ENCODE measurements at places on chromosomes 4 and X.

- no peak for DNase-seq
Observed at GRCh38 chr4:106503116-106504050, 134.8 kb upstream of the GIMD1 start.

GRCh38 chrX:155880586-155881157, 473 bp upstream of the VAMP7 start:
- no peak for DNase-seq

GRCh38 chr4:94068753-94069719, 138.6 kb upstream of the SMARCAD1 start:
- no peak for DNase-seq

- DNase-seq: no peak
Observed at GRCh38 chr4:7537853-7538400, 103.2 kb upstream of the PSAPL1 start.

DNA sequence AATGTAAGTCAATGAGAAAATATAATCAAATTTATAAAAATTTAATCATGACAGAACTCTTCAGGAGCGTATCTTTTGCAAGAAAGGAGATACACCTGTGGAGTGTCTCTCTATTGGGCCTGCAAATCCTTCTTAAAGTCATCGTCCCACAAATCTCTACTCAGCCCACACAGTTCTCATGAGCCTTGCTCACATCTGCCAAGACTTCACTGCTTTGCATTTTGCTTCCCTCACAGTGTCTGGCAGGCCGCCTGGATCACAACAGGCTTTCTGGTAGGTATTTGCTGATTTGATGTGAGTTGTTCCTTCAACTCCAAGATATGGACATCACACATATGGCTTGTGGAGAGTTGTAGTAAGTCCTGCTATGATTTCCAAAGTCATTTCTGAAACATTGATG, 183.1 kb upstream of the ARX start:
- no peak for DNase-seq

GRCh38 chr4:95956094-95956493, 116.2 kb downstream of the PDHA2 start:
- DNase-seq: no peak

- no peak for DNase-seq
Observed at GRCh38 chr4:115233600-115233999, 120.2 kb upstream of the NDST4 start.

DNA sequence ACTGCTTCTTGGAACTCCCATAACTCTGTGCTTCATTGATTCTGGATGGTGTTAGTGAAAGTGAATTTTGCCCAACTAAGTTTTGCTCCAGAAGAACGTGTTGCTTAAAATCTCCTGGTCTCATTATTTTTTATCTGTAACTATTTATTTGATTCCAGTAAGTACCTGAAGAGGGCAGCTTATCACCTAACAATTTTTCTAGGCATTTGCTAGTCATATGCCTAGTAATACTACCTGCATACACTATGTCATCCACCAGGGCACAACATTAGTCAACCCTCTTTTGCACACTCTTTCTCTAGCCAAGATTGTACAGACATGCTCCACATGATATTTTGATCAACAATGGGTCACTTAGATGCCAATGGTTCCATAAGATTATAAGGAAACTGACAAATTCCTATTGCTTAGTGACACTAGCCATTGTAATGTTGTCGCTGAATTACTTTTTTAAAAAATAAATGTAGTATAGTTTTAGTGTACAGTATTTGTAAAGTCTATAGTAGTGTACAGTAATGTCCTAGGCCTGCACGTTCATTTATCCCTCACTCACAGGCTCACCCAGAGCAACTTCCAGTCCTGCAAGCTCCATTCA, 499.9 kb upstream of the AADAT start:
- DNase-seq: no peak

DNA sequence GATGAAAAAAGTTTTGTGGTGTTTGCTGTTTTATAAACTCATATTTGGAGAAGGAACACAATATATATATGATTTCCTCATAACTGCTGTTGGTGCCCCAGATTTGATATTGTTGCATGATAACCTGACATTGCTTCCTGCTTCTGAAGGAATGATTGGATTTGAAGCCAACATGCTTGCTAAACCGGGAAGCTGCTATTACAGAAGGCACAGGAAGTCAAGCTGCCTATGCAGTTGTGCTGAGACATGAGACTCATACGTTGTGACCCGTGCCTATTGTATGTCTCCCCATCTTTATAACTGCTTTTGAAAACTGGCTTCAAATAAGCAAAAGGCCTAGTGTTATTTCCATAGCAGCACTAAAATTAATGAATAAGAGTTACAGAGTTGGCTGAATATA, 32.9 kb downstream of the GAB1 start:
- no peak for DNase-seq

DNA sequence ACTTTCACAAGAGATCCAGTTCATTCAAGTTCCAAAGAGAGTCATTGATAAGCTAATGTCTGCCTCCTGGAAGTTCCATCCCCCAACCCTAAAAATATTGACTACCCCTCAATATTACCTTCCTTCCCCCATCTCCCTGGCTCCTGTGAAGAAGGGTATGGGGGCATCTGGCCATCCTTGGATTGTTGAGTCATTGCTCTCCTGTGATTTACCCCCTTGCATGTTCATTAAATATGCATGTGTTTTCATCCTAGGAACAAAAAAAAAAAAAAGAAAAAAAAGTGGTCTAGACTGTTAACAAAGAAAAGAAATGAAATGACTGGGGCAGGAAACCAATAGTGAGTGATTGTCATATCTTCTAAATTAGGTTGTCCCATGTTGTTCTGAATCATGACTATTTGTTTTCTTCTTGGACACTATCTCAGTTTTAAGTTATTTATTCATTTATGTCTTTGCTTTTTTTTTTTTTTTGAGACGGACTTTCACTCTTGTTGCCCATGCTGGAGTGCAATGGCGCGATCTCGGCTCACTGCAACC, 51.9 kb upstream of the HUWE1 start:
- no peak for DNase-seq

DNA sequence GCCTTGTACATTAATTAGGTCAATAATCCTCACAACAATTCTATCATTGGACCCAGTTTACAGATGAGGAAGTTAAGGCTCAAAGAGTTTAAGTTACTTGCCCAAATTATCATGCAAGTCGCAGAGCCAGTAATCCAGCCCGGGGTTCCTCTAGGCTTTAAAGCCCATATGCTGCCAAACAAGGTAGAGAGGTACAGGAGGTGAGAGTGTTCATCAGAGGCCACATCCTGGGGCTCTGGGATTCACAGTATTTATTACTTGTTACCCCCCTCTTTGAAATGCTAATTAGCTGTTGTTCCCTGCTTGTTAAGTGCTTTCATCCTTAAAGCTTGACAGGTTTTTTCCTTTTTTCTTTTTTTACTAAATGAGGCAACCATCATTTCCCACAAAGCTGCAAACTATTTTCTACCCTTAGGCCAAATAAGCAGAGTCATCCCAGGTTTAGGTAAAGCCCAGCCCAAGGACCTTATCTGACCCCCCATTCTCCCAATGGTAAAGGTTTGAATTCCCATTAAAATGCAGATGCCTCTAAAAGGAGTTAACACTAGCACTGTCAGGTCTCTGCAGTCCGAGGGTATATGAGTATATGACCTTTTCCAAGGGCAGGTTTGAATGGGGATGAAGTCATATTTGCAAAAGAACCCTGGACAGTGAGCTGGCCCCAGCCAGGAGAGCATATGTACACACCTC, 150.3 kb downstream of the SOX3 start:
- no peak for DNase-seq

DNA sequence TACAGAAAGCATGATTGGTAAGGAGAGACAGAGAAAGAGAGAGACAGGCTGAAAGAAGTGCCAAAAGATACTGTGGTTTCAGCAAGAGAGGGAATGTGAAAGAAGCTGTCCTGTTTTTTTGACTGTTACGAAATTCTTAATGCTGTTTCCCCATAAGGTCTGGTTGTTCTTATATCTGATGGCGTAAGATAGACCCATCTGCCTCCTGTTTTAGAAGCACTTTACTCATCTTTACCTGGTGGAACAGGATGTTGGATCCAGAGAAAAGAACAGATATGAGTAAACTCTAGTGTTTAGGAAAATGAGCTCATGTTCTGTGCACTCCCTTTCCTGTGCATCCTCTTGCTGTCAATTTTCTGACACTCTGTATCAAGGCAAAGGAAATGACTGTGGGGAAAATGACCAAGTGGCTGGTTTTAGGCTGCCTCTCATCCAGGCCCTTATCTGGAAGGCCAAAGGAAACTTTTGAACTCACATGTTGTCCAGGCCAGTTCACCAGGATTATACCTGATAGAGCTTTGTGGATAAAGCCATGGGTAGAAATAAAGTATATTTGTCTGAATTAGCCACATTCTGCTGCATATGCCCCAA, 311.7 kb upstream of the HTR2C start:
- DNase-seq: no peak

DNA sequence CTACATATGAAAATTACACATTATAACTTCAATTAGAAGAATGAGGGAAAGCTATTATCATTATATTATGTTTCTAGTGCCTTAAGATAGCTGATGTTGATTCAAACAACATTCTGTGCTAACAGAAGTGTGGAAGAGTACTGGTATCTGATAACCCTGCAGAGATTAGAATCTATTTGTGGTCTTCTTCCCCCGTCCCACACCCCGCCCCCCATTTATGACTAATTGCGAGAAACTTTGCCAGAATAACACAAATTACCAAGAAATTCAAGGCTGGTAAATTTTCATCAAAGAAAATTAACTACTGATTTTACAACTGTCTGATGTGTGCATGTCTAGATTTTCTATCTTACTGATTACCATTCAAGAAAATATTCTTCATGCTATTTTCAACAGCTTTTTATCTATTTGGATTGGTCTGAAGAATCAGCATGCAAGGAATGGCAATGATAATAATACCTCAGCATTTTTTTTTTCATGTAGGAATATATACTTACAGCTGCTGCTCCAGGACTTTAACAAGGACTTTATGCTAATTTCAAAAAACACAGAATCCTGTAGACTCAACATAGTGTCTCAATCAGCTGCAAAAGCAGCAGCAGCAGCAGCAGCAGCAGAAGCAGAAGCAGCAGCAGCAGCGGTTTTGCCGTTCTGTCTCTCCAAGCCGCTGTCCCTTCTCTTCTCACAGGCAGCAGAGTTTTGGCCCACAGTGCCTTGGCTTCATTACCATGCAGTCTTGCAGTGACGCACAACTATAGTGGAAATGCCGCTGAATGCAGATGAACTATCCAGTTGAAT, 126.7 kb downstream of the FRYL start:
- no peak for DNase-seq

DNA sequence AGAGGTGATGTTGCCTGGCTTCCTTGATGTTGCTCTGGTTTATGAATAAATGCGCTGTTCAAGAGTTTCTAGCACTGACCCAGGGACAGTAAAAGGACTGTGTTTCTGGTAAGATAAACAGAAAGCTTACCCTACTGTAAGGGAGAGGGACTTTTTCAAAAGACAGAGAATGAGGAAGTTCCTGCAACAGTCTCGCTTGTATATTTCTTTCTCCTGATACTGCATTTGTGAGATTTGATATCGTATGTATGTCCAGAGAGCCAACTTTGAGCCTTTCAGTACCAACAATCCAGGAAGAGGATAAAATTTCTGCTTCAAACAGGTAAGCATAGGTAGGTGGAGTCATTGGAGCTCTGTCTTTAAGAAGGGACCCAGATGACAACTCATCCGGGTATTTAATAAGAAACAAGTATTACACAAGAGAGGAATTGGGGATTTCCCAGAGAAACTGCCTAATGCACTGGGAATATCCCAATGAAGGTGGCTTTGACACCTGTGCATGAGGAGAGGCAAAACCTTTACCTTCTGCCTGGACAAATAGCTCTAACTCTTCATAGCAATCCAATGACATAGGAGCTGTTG, 773 bp downstream of the DAPP1 start:
- DNase-seq: no peak

GRCh38 chrX:40268188-40268520, 170.4 kb upstream of the BCOR start:
- no peak for DNase-seq

GRCh38 chrX:84044051-84044450, 143.9 kb downstream of the RPS6KA6 start:
- no peak for DNase-seq

- no peak for DNase-seq
Observed at GRCh38 chr4:135741583-135741982, 1540.0 kb upstream of the PABPC4L start.

- DNase-seq: no peak
Observed at GRCh38 chr4:186932196-186932595, 208.5 kb upstream of the FAT1 start.

DNA sequence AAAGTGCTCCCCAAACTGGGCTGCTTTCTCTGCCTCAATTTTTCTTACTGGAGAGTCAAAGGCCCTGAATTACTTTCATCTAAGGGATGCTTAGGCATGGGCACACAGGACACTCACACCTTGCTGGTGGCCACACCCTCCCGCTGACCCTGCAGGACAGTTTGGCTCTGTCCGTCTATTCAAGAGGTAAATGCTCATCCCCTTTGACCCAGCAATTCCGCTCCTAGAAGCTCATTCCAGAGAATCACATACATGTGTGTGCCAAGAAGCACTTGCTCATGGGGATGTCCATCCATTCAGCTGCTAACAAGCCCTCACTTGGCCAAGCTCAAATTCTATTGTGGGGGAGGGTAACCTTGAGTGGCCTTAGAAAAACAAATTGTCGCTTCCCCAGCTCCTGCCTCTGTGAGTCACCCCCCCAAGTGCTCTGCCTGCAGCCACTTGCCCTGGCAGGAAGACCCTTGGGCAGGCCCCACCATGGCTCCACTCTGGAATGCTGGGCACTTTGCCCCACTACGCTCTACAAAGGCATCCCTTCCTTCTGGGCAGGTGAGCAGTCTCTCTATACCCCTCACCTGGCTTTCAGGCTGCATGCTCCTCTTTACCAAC, 54.5 kb downstream of the HTRA3 start:
- no peak for DNase-seq

- DNase-seq: no peak
Observed at GRCh38 chr4:173269280-173269679, 64.9 kb downstream of the HMGB2 start.

- no peak for DNase-seq
Observed at GRCh38 chr4:107153228-107153627, 117.1 kb upstream of the DKK2 start.

GRCh38 chrX:55486736-55487135, 2.9 kb downstream of the USP51 start:
- DNase-seq: no peak

DNA sequence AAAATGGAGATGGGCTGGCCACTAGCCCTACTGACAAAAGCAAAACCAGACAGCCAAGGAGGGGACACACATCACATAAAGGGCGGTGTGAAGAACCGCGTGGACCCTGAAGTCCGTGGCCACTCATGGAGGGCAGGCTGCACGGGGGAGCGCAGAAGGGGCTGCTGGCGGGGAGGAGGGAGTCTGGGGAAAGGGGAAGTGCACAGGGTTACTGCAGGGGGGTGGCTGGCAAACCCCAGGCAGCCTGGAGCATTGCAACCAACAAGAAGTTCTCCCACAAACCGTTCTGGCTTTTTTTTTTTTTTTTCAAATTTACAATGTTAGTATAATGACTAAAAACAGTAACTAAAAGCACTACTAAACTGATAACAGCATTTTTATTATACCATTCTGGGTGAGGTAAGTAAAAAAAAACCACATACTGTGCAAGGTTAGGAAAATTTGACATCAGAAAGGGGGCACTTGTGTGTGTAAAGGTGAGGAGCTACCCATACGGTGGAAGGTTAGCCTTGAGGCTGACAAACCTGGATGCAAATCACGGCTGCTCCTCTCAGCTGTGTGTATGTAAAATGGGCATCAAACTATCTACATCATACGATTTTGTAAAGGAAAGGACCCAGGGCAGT, 87.1 kb downstream of the TSPAN5 start:
- no peak for DNase-seq

GRCh38 chrX:46408553-46409407, 136.4 kb downstream of the ZNF674 start:
- no peak for DNase-seq

Data from cortex of kidney (tissue), 1 donor.